ENCODE measurements at places on chromosomes 4 and X.

DNA sequence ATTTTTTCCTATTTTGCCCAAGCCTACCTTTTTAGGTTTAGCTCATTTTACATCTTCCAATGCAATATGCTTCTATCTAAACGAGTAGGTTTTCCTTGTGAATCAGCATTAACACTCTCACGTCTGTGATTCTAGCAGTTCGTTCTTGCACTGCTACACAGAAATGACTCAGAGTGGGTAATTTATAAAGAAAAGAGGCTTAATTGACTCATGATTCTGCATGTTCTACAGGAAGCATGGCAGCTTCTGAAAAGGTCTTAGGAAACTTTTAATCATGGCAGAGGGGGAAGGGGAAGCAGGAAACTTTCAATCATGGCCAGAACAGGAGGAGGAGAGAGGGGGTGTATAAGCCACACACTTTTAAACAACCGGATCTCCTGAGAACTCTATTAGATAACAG lies 44.9 kb downstream of the SPANXN1 start:
- DNase-seq, result no peak

DNA sequence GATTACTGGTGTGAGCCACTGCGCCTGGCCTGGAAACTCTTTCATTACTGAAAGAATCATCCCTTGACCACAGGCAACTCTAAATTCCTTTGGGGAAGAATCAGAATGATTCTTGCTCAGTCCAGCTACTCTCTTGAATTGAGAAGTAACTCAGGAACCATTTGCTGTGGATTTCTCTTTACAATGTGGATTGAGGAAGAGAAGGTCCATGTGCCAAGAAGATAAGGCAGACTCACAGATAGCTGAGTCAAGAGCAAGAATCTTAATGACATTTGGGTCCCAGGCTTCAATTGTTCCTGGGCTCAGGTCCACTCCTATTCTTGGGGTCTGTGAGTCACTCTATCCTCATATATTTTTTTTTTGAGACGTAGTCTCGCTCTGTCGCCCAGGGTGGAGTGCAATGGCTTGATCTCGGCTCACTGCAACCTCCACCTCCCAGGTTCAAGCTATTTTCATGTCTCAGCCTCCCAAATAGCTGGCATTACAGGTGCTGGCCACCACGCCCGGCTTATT lies 6.2 kb upstream of the MGARP start:
- DNase-seq, result no peak

- peak; percentile 38 for DNase-seq
Observed at GRCh38 chrX:24283127-24283794, 30.6 kb downstream of the SUPT20HL2 start.

DNA sequence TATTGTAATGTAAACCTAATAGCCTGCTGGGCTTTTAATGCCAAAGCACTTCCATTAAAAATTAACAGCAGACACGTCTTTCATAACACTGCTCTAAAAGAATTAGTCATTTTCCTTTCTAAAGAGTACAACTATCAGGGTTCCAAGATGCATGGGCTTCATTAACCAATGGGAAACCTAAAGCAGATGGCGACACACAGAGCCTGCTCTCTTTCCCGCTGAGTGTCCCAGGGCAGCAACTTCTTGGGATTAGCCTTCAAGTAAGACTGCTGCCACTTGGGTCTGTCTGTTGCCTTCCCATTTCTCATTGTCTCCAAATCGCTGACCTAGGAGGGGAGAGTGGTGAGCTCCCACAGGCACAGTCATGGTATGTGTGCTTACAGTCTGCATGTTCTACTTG lies 14.0 kb upstream of the PHKA2 start:
- DNase-seq, result no peak
